Upper lobe of left lung (tissue), 6 donors: ENCODE measurements at places on chromosomes 4 and X. TPM values are rescaled to one million over a fixed set of nuclear protein-coding genes. Genes with fewer than 3 reads are reported as not detected.
A peak's percentile ranks its signal among the peaks of the same experiment; 100 is the strongest.

Gene CXXC4
- total RNA-seq = 2.9 TPM

- no peaks in the 10 kb centered on the region for H3K36me3 ChIP-seq
- no peak overlapping the region for H3K27ac ChIP-seq
- DNase-seq = no peak
- peaks cover 5% of the 10 kb centered on the region for H3K27me3 ChIP-seq
These were observed 721 bp downstream of the FAM184B start for GRCh38 chr4:17780501-17781299.

Gene ACE2
- total RNA-seq = 1.9 TPM

DNA sequence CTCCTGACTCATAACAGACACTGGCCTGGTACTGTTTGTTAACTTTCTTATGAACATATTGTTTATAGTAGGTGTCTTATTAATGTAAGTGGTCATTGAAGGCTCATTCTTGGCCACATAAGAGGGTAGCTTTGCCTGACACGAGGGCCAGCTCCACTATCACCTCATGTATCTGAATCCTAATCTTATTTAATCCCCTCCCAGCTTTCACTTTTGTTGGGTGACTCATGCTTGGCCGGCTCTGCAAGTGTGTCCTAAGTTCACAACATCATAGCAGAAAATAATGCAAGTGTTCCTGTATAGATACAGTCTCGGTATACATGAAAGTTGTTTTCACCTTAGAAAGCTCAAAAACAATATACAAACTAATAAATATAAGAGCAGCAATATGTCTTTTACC is 283.8 kb downstream of the IQCM start:
- H3K36me3 ChIP-seq = no peaks in the 10 kb centered on the region
- H3K27ac ChIP-seq = no peak overlapping the region
- no peaks in the 10 kb centered on the region for H3K4me1 ChIP-seq
- H3K4me3 ChIP-seq = no peak overlapping the region
- no peak for DNase-seq

- no peaks in the 10 kb centered on the region for H3K27me3 ChIP-seq
- no peaks in the 10 kb centered on the region for H3K4me1 ChIP-seq
- H3K27ac ChIP-seq = no peak overlapping the region
These were observed 25.7 kb upstream of the ZNF518B start for GRCh38 chr4:10482913-10483312.

Gene FAT4
- total RNA-seq = 15.5 TPM

DNA sequence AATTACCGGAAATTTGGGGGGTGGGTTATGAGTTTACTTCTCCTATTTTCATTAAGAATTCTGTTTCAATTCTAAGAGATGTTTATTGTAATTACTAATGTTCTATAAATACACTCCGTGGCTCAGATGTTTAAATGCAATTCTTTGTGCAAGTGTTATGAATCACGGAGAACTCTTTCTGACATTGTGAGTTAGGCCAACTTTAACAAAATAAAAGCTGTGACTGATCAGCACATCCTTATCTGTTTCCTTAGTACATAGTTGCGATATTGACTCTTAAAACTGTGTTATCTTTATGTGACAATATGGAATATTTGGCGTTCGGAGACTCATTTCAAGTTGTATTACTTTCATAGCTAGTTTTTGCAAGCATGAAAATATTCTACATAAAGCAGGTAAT is 902 bp downstream of the KLHL4 start:
- no peaks in the 10 kb centered on the region for H3K4me1 ChIP-seq
- H3K36me3 ChIP-seq = no peaks in the 10 kb centered on the region
- H3K4me3 ChIP-seq = peak overlapping the region; percentile 16
- no peak for DNase-seq
- H3K27me3 ChIP-seq = no peaks in the 10 kb centered on the region

Gene IL21
- total RNA-seq = not detected

Gene XAGE1A
- not detected for total RNA-seq

DNA sequence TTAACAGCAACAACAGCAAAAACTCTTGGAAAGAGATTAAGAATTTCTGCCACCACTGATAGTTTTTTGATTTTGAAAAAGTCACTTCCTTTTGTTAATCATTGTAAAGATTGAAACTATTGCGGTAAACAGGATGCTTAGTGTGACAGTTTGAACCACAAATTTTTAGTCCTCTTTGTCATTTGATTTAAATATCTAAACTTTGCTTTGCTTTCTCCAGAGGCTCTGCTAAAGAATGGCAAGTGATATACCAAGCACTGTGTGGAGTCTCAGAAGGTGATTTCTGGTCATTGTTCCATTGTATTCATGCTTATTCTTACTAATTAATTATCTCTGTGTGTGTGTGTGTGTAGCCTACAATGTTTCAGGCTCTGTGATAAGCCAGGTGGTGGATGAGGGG is 155.6 kb downstream of the BMPR1B start:
- no peak overlapping the region for H3K27ac ChIP-seq
- no peak for DNase-seq
- no peaks in the 10 kb centered on the region for H3K27me3 ChIP-seq
- H3K4me1 ChIP-seq = no peaks in the 10 kb centered on the region
- H3K4me3 ChIP-seq = no peak overlapping the region

- H3K27ac ChIP-seq = no peak overlapping the region
- no peak for DNase-seq
- H3K27me3 ChIP-seq = no peaks in the 10 kb centered on the region
- no peak overlapping the region for H3K4me3 ChIP-seq
- no peaks in the 10 kb centered on the region for H3K36me3 ChIP-seq
These were observed 169.4 kb downstream of the GLUD2 start for GRCh38 chrX:121216641-121217374.

DNA sequence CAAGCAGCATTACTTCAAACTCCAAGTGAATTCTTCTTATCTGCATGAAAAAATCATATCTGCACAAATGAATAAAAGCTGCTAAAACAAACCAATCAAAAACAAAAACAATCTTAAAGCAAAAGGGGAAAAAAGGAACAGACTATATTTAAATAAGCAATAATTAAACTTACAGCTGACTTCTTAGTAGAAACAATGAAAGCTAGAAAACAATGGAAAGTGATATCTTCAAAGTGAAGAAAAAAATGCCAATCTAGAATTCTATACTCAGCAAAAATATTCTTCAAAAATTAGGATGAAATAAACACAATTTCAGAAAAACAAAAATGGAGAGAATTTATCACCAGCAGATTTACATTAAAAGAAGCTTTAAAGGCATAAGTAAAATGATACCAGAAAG is 20.0 kb downstream of the STBD1 start:
- H3K4me3 ChIP-seq = no peak overlapping the region
- no peaks in the 10 kb centered on the region for H3K27me3 ChIP-seq
- DNase-seq = no peak
- no peaks in the 10 kb centered on the region for H3K36me3 ChIP-seq

- no peak overlapping the region for H3K4me3 ChIP-seq
- H3K4me1 ChIP-seq = no peaks in the 10 kb centered on the region
- no peaks in the 10 kb centered on the region for H3K27me3 ChIP-seq
- no peak overlapping the region for H3K27ac ChIP-seq
These were observed 400.1 kb downstream of the FAT4 start for GRCh38 chr4:125714845-125715244.

GRCh38 chrX:132631579-132632232 is 142.9 kb upstream of the MBNL3 start:
- H3K4me1 ChIP-seq = no peaks in the 10 kb centered on the region
- no peak overlapping the region for H3K27ac ChIP-seq
- H3K27me3 ChIP-seq = no peaks in the 10 kb centered on the region
- no peak overlapping the region for H3K4me3 ChIP-seq

- no peaks in the 10 kb centered on the region for H3K27me3 ChIP-seq
- H3K36me3 ChIP-seq = no peaks in the 10 kb centered on the region
- H3K4me3 ChIP-seq = no peak overlapping the region
- DNase-seq = no peak
These were observed 129.1 kb downstream of the COL4A6 start for GRCh38 chrX:108309144-108309543.

DNA sequence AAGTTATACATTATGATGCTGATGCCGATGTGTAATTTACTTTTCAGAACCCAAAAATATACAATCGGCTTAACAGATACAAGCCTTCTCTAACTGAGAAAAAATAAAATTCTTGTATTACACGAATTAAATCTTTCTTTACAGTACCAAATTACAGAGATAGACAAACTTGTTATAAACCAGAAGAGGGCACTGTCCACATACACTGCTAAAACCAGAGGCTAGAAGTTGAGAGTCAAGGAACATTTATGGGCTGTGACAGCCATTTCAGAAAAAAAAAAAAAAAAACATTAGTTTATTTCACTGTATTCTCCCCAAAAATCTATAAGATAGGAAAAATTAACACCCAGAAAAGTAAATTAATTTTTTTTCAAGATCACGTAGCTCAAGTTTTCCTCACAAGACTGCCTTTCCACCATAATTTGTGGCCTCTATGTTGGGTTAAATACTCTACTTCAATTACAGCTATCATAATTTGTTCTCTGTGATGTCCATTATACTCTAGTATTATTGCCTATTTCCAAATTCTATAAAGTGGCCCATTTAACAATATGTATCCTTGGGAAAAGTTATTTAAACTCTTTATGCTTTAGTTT is 12.0 kb downstream of the EREG start:
- no peaks in the 10 kb centered on the region for H3K4me1 ChIP-seq
- H3K27ac ChIP-seq = no peak overlapping the region
- DNase-seq = no peak

- no peaks in the 10 kb centered on the region for H3K36me3 ChIP-seq
- H3K27me3 ChIP-seq = no peaks in the 10 kb centered on the region
- no peak overlapping the region for H3K4me3 ChIP-seq
These were observed 80.9 kb downstream of the KDM6A start for GRCh38 chrX:44953734-44954502.

DNA sequence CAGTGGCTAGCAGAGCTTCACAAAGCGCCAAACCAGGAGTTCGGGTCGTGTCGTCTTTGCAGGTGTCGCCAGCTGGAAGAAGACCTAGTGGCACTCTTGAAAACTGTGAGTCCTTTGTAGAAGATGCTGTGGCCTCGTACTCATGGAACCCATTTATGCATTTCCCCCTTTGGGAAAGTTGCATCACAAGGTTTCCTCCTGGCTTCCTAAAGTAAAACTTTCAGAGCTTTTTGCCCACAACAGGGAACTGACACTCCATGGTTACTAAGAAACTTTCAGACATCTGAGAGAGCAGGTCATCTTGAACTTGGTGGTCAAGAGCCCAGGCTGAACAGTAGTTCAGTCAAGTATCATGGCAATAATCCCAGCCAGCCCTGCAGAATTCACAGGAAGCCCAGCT is 15.9 kb upstream of the NOCT start:
- H3K4me1 ChIP-seq = no peaks in the 10 kb centered on the region
- H3K27me3 ChIP-seq = no peaks in the 10 kb centered on the region
- DNase-seq = no peak
- H3K4me3 ChIP-seq = no peak overlapping the region

- H3K36me3 ChIP-seq = no peaks in the 10 kb centered on the region
- no peaks in the 10 kb centered on the region for H3K4me1 ChIP-seq
- DNase-seq = no peak
- H3K4me3 ChIP-seq = no peak overlapping the region
These were observed 492.8 kb upstream of the NR3C2 start for GRCh38 chr4:148934926-148935578.

Gene ANXA3
- total RNA-seq = 113 TPM

GRCh38 chr4:78512357-78512920 is 39.1 kb upstream of the ANXA3 start:
- no peaks in the 10 kb centered on the region for H3K4me1 ChIP-seq
- H3K27me3 ChIP-seq = no peaks in the 10 kb centered on the region
- peak; percentile 41 for DNase-seq
- H3K4me3 ChIP-seq = no peak overlapping the region

Gene CTPS2
- total RNA-seq = 12.0 TPM

GRCh38 chr4:71186566-71187403 is 152.0 kb upstream of the SLC4A4 start:
- peak; percentile 93 for DNase-seq
- H3K27me3 ChIP-seq = no peaks in the 10 kb centered on the region

DNA sequence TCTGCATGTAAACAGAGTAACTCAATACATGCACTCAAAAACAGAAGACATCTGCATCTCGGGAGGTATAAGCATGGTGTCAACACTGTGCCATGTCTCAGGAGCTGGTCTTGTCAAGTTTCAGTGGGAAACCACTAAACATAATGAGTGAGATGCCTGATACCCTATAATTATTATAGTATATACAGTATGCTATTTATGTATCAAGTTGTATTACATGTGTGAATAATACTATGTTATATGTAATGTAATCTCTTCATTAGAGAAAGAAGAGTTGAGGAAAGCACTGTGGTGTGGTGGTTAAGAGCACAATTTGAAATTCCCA is 2.5 kb downstream of the PPBP start:
- no peaks in the 10 kb centered on the region for H3K27me3 ChIP-seq
- DNase-seq = no peak
- H3K36me3 ChIP-seq = no peaks in the 10 kb centered on the region
- no peaks in the 10 kb centered on the region for H3K4me1 ChIP-seq
- no peak overlapping the region for H3K4me3 ChIP-seq

- no peaks in the 10 kb centered on the region for H3K4me1 ChIP-seq
- H3K36me3 ChIP-seq = no peaks in the 10 kb centered on the region
- no peaks in the 10 kb centered on the region for H3K27me3 ChIP-seq
- DNase-seq = no peak
These were observed 97.7 kb downstream of the DGKK start for GRCh38 chrX:50372966-50373365.

GRCh38 chr4:157358439-157358838 is 137.9 kb downstream of the GRIA2 start:
- no peaks in the 10 kb centered on the region for H3K4me1 ChIP-seq
- H3K27ac ChIP-seq = no peak overlapping the region
- DNase-seq = no peak
- H3K36me3 ChIP-seq = no peaks in the 10 kb centered on the region
- no peaks in the 10 kb centered on the region for H3K27me3 ChIP-seq
- no peak overlapping the region for H3K4me3 ChIP-seq

DNA sequence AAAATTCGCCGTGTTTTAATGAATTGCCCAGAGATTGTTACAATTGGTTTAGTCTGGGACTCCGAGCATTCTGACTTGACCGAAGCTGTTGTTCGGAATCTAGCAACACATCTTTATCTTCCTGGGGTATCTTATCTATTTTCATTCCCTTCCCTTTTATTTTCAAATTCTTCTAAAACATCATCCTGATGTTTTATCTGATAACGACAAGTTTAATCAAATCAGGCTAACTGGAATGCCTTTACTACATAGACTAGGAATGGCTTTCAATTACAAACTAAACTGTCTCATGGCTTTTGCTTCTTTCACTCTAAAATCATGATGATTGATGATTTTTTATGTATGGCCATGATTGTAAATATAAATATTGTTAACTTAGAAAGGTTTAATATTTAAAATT is 48.0 kb downstream of the USP53 start:
- H3K36me3 ChIP-seq = peaks cover 13% of the 10 kb centered on the region
- no peak for DNase-seq
- H3K27me3 ChIP-seq = no peaks in the 10 kb centered on the region

DNA sequence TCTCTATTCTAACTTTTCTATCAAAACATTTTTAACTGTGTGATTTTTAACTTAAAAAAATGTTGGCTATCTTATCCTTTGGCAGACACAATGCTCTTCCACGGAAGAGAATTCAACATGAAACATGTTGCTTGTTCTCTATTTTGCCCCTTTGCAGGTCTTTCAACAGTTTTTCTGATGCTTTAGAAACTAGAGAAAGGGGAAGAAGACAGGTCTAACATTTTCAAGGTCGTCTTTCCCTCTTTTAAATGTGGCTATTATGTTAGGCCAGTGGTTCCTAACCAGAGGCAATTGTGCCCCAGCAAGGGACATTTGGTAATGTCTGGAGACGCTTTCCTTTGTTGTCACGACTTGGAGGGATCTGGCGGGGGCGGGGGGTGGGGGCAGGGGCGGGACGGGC is 95.0 kb downstream of the SH3KBP1 start:
- H3K27me3 ChIP-seq = no peaks in the 10 kb centered on the region
- no peak overlapping the region for H3K27ac ChIP-seq
- no peak for DNase-seq
- no peaks in the 10 kb centered on the region for H3K4me1 ChIP-seq
- no peaks in the 10 kb centered on the region for H3K36me3 ChIP-seq

Gene SATL1
- not detected for total RNA-seq

Gene PHF8
- total RNA-seq = 27.4 TPM

Gene HS6ST2
- 1.00 TPM for total RNA-seq
